ENCODE measurements at places on chromosomes 7 and 10.

- DNase-seq, result no peak
Measured at GRCh38 chr7:20449176-20449575, 118.5 kb downstream of the ITGB8 start.

DNA sequence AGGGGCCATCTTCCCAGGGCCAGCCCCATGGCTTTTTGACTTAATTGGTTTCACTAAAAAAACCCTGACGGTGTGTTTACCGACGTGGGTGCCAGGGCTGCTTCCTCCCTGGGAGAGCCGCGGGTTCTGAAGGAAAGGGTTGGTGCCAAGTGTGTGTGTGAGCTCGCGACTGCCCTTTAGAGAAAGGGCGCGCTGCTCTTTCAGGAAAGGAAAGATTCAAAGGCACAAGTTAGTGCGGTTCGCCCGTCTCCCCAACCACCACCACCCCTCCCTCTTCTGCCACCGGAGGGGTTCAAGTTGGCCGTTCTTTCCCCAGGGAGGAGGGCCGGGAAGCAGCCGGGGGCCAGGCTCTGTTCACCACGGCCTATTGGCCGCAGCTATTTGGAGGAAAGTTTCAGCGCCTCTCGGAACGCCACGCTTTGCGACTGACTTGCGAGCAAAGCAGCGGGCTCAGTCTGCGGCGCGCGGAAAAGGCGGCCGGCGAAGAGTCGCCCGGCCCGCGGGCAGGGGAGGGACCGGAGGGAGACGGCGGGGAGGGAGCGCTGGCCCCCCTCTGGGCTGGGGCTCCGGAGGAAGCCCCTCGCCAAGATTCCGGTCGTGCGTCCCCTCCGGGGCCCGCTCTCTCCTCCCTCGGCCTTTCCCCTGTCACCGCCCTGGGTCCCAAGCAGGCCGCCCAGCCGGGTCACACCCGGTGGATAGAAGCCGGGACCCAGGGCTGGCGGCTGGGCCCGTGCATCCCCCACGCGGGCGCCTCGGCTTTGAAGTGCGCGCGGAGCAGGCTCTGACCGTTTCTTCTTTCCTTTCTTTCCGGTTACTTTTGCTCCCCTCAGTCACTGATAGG, 165.9 kb upstream of the PPP1R3A start:
- DNase-seq, result no peak

DNA sequence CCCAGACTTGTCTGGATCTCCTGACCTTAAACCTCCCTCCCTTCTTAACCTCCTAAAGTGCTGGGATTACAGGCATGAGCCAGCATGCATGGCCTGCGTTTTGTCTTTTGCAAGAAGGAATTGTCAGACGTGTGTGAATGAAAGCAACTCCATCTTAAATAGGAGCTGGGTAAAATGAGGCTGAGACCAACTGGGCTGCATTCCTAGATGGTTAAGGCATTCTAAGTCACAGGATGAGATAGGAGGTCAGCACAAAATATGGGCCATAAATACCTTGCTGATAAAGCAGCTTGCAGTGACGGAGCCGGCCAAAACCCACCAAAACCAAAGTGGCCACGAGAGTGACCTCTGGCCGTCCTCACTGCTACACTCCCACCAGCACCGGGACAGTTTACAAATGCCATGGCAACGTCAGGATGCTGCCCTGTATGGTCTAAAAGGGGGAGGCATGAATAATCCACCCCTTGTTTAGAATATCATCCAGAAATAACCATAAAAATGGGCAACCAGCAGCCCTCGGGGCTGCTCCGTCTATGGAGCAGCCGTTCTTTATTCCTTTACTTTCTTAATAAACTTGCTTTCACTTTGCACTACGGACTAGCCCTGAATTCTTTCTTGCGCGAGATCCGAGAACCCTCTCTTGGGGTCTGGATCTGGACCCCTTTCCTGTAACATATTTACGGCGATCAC, 41.2 kb upstream of the SDK1 start:
- DNase-seq, result no peak

GRCh38 chr7:83040484-83040883, 122.2 kb downstream of the PCLO start:
- DNase-seq, result no peak

- no peak for DNase-seq
Measured at GRCh38 chr7:132113536-132114371, 462.5 kb downstream of the PLXNA4 start.

DNA sequence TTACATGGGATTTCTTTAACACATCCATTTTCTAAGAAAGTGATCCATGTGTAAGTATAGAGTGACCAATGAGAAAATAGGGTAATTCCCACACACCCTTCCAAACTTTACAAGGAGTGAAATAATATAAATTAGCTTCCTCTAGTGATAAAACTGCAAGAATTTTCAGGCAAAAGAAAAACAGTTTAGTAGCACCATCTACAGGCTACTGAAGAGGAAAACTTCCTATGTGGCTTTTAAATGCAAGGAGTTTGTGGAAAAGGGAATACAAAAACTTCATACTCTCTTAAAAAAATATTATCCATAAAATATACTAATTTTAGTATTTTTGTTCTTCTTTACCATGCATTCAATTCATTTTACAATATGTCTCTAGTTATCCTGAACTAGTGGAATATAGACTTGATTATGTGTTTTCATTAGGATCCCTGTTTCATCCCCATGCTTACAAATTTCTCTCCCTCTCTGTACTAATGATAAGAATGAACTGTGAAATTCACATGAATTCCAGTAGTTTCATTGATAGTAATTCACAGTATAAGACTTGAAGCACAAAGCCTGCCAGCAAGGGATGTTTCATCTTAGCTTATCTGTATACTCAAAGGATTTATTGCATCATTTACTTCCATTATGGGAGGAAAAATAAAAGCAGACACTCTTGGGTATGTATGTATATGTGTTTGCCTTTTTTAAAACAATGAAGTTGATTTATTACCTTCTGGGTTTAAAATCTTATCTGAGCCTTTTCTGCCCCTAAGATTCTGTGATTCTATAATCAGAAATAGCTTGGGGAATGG, 442.9 kb downstream of the AUTS2 start:
- no peak for DNase-seq

DNA sequence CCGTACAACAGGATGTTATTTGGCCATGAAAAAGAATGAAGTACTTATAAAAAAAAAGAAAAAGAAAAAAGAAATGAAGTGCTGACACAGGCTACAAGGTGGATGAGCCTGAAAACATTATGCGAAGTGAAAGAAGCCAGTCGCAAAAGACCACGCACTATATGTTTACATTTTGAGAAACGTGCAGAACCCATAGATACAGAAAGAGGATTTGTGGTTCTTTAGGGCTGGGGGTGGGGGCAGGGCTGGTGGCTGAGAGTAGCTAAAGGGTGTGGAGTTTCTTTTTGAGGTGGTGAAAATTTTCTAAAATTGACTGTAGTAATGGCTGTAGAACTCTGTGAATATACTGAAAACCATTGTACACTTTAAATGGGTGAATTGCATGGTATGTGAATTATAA, 86.0 kb upstream of the FAM20C start:
- no peak for DNase-seq

DNA sequence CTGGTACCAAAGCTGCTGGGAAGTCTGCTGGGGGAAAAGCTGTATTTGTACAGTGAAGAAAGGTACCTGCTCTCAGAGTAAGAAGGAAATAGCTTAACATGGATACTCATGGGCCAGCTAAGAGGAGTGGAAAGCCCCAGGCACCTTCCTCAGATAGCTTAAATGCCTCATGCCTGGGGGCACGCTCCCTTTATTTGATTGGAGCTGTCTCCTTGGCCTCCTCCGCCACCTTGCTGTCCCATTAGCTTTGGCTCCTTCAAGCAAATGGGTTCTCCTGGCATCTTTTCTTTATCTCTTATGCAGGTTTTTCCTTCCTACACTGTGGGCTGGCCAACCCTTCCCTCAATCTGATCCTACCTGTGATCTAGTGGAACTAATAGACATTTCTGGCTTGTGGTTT, 318.5 kb downstream of the SH2D4B start:
- no peak for DNase-seq

GRCh38 chr10:12235796-12236195, 39.8 kb downstream of the CDC123 start:
- no peak for DNase-seq

Data from GM04504 (cell line).